ENCODE measurements at places on chromosomes 13 and 19.

GRCh38 chr19:43777163-43777695 is 3.5 kb downstream of the KCNN4 start:
- no peak for DNase-seq

DNA sequence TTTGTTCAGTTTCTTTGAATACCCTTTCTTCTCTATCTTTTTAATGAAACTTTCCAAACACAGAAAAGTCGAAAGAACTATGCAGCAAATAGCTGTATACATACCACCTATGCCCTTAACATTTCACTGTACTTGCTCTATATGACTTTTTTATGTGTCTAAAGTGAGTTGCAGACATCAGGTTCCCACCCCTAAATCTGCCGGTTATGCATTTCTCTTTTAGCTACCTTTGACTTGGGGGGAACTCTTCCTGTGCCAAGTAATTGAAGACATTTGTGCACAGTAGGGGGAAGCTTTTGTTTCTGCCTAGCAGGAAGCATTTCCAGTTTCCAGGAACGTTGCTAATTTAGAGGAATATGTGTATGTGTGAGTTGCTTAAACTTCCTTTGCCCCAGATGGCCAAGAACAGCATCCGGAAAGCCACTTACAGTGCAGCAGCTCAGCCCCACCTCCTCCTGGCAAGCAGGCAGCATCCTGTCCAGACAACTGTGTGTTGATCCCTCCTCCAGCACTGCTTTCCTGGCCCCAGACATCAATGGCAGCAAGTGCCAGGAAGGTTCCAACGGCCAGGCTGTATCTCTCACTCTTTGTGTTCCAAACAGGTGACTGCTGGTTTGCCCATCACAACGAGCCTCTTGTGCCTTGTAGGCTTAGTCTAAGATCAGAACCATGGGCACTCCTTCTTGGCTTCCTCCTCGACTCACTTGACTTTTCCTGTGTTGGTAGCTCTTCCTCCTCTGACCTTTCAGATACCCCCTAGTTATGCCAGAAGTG is 14.7 kb upstream of the GRAMD1A start:
- no peak for DNase-seq

DNA sequence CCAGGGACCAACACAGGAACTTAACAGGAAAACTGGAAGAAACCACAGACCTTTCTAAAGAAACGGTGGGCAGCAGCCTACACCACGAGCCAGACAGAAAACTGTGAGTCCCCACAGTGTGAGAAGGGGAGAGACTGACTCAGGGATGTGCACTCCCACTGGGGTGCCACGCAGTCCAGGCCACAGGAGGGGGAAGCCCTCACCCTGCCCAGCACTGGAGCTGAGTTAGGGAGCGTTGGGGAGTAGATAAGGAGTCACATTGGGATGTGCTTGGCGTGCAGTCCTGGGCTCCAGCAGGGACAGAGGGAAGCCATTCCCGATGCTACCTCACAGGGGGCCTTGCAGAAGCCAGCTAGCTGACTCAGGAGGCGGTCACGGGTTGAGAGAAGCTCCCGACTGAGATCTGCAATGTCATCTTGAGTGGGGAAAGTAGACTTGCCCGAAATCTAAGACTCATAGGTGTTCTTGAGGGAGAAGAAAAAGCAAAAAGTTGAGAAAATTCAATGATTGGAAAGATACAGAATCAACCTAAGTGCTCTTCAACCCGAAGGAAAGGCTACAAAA is 17.3 kb downstream of the SIGLEC8 start:
- DNase-seq = no peak

GRCh38 chr13:110850840-110851239 is 64.0 kb downstream of the ANKRD10 start:
- DNase-seq = no peak

DNA sequence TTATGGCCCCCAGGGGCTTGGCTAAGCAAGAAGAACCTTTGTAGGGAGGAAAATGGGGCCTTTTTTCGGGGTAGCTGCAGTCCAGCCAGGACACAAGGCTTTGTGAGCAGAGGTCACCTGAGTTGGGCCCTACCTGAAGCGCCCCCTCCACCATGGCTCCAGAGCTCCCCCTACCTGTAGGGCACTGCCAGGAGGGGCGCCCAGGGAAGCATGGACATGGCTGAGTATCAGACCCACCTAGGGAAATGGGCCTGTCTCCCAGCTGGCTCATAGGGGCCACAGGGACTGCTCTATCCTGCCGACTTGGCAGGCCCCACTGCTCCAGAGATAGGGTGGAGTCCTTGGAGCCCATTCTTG is 9.0 kb upstream of the CEBPA start:
- DNase-seq = no peak

DNA sequence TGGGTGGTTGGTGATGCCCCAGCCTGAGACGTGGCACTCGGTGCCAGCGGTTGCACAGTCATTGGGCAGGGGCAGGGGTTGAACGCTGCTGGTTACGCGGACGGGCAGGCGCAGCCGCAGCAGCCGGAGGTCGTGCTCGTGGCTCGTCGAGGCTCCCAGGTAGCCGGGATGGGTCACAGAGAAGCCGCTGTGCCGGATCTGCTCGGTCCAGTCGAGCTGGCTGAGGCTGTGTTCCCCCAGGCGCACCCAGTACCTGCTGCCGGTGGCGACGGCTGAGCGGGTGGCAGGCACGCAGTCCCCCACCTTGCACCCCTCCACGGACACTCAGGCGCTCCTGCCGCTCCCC is 2.9 kb downstream of the KLK12 start:
- no peak for DNase-seq

- no peak for DNase-seq
Measured at GRCh38 chr19:3656073-3656746, 29.6 kb upstream of the CACTIN start.

- no peak for DNase-seq
Measured at GRCh38 chr13:94419925-94420305, 59.6 kb downstream of the DCT start.

Data from thoracic aorta (tissue), 2 donors.